ENCODE measurements at places on chromosomes 4 and X.

GRCh38 chr4:165364452-165365080 is 14.2 kb upstream of the CPE start:
- no peak for DNase-seq

DNA sequence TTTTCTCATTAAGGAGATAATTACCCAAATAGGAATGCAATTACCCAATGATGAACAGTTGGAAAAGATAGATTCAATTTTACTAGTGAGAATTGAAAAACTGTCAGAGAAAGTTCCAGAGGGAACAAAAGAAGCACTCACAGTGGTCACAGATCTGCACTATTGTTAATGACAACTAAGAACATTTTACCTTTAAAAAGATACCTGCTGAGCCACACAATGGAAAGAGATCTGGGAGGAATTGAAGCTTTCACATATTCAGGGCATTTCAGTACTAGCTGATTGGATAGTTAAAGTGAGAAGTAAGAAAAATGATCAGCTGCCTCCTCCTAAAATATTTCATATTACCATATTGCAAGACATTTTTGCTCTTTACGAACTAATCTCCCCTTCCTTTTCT is 1822.2 kb downstream of the STIM2 start:
- no peak for DNase-seq

- DNase-seq = no peak
These were observed 31.4 kb upstream of the PDLIM5 start for GRCh38 chr4:94420356-94420755.

- DNase-seq = no peak
These were observed 182.7 kb downstream of the KCNIP4 start for GRCh38 chr4:21765810-21766407.

DNA sequence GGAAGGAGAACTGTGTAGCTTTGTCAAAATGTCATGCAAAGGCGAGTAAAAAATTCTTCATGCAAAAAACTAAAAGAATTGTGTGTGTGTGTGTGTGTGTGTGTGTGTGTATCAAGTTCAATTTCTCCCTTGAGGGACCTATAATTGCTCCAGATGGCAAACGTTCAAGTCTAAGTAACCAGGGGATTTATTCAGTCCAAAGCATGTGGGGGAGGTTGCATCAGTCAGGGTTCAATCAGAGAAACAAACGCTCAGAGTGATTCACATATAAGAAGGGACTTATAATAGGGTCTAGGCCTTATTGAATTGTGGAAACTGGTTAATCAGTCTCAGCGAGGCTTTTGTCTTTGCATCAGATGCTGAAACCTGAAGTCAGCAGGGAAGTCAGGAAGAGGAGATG is 5.0 kb downstream of the DCAF8L1 start:
- no peak for DNase-seq

- DNase-seq = no peak
These were observed 33.2 kb upstream of the OCIAD2 start for GRCh38 chr4:48939785-48940184.

GRCh38 chrX:24859211-24859841 is 156.4 kb downstream of the ARX start:
- DNase-seq = no peak

DNA sequence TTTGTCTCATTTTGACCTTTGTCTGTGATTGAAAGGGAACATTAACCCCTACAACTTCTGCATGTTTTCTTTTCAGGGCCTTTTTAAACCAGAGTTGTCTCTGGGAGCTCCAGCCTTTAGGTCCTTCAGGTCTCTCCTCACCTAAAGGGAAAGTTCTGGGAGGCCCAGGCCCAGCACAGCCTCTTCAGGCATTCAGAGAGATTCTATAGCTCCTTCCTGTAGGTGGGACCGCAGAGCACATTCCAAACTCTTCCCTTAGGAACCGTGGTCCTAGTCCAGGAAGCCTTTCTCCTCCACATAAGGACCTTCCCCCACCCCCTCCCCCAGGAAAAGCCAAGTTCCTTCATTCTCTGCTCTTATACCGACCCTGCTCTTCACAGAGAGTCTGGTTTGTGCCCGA is 14.9 kb downstream of the NKX6-1 start:
- no peak for DNase-seq

DNA sequence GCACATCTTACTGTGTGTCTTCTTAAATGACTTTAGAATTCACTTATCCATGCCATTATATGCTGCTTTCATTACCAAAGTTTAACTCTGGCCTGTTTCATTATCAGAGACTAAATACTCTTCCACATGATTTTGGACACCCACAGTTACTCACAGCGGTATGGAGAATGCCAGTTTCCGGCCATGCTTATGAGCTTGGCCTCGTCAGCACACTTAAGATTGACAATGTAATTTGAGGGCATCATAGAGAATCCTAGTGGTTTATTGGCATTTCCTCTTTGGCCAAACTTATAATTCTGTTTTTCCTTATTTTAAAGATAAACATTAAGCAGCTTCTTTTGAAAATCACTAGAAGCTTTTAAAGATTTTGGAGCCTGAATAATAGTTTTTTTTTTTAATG is 104.5 kb downstream of the IRF2 start:
- no peak for DNase-seq

DNA sequence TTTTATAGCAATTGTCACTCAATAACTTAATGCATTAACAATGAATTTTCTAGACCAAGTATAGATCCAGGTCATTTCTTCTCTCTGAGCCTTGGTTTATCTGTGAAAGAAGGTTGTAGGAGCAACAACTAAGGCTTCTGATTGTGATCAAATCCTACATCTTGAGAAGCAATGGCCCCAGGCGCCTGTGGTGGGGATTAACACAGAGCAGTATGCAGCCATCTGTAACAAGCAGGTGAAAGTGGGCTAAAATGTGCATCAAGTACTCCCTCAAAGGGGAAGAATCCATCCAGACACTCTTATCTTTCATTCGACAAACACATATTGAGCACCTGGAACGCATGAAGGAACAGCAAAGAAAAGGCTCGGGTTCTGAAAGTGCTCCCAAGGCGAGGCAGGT is 19.1 kb upstream of the SETD7 start:
- DNase-seq = no peak

- no peak for DNase-seq
These were observed 8.9 kb upstream of the DCK start for GRCh38 chr4:70984589-70984988.

- no peak for DNase-seq
These were observed 275.4 kb upstream of the CPEB2 start for GRCh38 chr4:14726877-14727361.

GRCh38 chr4:42344309-42344708 is 53.0 kb upstream of the SHISA3 start:
- DNase-seq = no peak

- no peak for DNase-seq
These were observed 23.5 kb upstream of the CEP135 start for GRCh38 chr4:55925241-55925640.

DNA sequence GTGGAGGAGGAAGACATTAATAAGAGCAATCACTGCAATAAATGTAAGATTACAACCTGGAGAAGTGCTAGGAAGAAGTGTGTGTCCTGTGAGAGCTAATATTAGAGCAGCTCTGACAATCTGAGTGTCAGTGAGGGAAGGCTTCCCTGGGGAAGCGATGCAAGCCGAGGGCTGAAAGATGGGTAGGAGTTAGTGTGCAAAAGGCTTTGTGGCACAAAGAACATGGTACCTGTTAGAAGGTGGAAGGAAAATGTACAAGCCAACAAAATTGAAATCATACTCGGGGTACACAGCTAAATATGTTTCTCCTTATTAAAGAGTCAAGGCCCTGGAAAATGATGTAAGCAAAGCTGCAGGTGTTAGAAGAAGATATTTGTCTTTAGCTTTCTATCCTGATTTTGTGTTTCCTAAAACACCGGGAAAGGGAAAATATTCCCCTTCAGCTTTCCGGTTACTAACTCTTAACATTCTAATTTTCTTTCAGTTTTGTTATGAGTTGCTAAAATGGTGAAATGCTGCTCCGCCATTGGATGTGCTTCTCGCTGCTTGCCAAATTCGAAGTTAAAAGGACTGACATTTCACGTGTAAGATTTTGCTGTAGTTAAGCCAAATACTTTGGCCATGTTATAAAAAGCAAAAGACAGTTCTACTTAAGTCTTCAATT is 808 bp downstream of the THAP6 start:
- no peak for DNase-seq

- no peak for DNase-seq
These were observed 133.4 kb downstream of the RTL9 start for GRCh38 chrX:110491846-110492620.

GRCh38 chr4:55458164-55458563 is 62.4 kb downstream of the TMEM165 start:
- no peak for DNase-seq

GRCh38 chrX:119942831-119943184 is 743 bp downstream of the NKAP start:
- no peak for DNase-seq

GRCh38 chr4:2797545-2798305 is 4.8 kb downstream of the SH3BP2 start:
- DNase-seq = no peak

DNA sequence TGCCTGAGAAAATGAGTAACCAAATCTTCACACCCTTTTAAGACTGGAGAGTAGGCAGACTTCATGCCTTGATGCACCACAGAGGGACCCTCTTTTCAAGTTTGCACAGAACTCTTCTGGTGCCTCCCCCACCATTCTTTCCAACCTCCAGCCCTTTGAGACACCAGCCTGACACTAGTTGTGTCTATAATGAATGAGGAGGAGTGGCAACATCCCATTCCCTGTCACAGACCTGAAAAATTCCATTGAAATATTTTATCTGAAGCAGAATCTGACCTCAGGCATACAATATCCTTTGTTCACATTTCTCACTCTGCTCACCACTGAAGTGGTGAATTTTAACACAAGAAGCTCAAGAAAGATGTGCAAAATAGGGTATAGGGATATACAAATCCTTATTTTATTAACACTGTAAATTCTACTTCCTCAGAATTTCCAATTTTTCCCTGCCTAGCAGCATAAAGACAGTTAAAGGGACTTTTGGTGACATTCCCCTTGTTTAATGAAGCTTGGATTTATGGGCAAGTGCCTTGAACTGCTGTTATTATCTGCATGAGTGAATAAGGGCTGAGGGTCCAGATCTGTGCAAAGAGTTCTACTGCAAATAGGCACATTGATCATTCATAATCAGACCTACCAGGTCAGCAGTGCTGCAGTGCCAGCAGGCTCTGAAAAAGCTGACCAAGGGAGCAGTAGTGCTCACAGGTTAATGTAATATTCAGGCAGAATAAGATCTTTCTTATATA is 149.9 kb upstream of the PAQR3 start:
- no peak for DNase-seq

GRCh38 chr4:159451006-159451405 is 348.1 kb downstream of the RAPGEF2 start:
- no peak for DNase-seq

DNA sequence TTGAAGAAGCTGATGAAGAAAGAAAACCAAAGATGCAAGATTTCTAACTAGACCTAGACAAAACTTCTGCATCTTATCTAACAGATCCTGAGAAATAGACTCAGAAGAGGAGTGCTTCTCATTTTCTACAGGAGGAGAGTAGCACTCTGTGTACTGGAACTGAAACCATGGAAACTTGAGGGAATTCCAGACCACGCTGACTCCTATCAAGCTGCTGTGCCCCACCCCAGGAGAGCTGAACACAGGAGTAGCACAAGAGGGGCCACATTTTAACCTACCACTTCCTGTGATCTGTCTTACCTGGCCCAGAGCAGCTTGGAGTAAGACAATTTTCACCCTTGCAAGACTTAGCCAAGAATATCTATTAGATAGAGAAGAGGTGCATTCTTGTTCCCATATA is 248.9 kb downstream of the SCFD2 start:
- no peak for DNase-seq

DNA sequence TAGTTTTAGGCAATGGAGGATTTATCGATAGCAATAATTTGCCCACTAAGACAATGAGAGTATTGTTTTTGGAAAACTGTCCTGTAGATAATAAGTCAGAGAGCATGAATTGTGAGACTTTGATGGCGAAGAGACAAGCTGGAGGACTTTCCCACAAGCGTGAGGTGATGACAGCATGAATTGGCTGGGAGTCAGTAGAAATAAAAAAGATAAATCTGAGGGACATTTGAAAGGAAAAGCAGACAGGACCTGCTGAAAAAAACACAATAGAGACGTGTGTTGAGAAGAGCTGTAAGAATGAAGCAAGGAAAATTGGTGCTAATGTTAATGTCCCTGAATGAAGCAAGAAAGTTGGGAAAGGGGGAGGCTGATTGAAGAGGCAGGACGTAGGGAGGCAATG is 233.5 kb downstream of the DCTD start:
- no peak for DNase-seq

- DNase-seq = no peak
These were observed 38.7 kb upstream of the GYPA start for GRCh38 chr4:144179152-144179739.

- DNase-seq = no peak
These were observed 5.8 kb downstream of the LRPAP1 start for GRCh38 chr4:3526456-3526855.

DNA sequence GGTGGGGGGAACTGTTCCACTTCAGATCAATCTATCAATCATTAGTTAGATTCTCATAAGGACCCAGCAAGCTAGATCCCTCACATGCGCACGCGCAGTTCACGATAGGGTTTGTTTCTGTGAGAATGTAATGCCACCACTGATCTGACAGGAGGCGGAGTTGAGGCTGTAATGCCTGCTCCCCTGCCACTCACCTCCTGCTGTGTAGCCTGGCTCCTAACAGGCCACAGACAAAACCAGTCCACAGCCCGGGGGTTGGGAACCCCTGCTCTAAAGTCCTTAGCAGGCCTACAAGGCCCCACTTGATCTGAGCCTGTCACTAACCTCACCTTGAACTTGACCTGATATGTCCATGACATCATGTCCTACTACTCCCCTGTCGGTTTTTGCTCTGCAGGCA is 30.3 kb downstream of the ARL9 start:
- DNase-seq = no peak

DNA sequence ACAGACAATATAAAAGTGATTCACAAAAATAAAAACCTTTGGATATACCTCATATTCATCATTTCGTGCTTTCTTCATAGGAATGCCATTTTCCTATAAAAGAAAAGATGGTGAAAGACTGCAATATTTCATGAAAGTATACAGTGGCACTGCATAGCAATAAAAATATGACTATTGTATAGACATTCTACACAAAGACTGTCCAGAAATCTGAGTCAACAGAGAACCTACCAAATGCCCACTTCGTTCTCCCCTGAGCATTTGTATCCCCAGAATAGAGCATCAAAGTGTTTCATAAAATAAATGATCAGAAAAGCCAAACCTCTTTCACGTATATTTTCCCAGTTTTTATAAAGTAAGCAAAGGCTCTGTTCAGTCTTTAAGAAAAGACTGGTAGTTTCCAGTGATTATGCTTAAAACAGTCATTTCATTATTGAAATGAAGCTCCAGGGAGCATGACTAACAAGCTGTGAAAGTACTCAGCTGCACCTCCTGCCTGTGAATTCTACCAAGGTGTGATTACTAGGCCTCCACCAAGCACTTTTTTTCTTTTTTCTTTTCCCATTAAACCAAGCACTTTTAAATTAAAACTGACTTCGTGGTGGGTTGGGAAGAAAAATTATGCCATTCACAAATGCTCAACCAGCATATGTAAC is 20.2 kb downstream of the PPA2 start:
- no peak for DNase-seq

DNA sequence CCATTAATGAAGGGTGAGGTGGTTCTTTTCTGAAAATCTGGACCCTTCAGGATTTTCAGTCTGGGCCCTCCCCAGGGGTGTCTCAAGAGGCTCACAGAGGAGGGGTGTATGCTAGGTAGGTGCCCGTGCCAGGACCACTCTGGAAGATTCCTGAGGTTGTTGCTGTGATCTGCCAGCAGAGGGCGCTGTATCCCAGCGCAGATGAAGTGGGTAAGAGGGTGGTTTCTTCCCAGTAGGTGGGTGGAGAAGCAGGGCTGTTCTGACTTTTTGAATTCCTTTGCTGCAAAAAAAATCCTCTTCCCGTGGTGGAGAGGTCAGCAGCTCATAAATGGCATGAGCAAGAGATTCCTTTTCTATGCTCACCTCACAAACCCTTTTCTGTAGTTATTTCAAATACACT is 51.1 kb downstream of the SCML1 start:
- peak; percentile 6 for DNase-seq
